ENCODE measurements at places on chromosomes 5 and 9. TPM values are rescaled to one million over a fixed set of nuclear protein-coding genes. Genes with fewer than 3 reads are reported as not detected.

- DNase-seq: no peak
Measured at GRCh38 chr9:70470050-70471015, 55.9 kb upstream of the KLF9 start.

DNA sequence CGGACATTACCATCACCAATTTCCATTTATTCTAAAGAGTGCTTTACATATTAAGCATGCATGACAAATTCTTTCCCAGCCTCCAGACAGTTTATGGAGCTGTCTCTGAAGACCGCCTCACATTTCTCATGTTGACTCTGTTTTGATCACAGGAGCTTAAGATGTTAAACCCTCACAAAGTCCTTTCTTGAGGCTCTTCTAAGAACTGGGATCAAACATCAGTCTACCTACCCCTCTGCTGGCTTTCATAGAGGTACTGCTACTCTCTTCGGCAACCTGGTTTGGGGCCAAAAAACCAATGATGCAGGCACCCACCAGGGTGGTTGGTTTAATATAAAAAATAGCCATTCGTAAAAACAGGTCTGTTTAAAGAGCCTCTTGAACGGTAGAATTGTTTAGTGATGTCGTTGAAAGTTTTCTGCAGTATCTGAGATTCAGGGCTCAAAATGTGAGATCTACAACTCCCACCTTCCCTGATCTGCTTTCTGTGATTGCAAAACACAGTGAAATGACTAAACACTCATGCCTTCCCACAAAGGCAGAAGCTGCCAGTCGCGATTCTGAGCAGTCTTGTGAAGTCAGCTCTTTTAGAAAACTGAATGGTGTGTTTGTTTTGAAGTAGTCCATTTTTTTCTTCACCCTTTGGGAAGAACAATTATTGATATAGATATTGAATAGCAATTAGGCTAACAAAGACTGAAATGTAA lies 3.5 kb downstream of the RXFP3 start:
- DNase-seq: no peak

- DNase-seq: no peak
Measured at GRCh38 chr5:179621551-179622214, 1.8 kb downstream of the HNRNPH1 start.

DNA sequence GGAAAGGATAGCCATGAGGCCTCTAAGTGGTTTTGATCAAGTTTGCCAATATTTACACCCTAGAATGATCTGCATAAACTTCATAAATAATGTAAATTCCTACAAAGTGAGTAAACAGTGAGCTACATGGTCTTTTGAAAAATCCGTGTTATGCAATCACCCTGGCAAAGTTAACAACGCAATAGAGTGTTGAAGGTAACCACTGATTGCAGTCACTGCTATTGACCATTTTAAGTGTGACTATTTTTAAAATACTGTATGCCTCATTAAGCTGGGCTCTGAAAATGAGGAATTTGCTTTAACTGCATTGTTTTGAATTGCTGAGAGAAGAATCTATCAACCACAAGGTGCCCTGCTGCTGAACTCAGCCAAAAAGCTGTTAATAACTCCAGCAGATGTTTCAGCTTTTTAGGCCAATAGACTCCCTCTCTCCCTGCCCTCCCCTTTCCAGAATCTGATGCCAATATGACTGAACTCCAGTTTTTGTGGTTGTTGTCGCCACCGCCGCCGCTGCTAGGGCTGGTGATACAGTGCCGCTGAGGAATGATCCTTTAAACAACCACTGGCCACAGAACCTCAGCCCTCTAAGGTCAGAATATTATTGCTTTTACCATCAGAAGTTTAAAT lies 35.3 kb upstream of the SMARCA2 start:
- DNase-seq: no peak

DNA sequence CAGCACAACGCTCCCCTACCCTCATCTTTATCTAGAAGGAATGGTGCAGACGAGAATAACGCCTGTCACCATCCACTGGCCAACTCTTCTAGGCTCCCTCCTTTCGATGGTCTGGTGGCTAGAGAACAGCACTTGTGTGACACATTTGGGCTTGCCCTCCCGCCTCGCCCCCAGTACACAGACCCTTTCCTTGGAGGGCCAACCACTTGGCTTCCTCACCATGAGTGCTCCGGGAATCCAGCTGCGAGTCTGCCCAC lies 1.4 kb downstream of the GNAQ start:
- no peak for DNase-seq

The TMEM215 gene
- polyA plus RNA-seq: not detected

The RARS1 gene
- polyA plus RNA-seq: 84.3 TPM

The NR5A1 gene
- not detected for polyA plus RNA-seq
